Hippocampal formation (tissue), 2 donors: ENCODE measurements at places on chromosomes 13 and 19.

- DNase-seq, result no peak
Observed at GRCh38 chr13:111058796-111059506, 56.2 kb upstream of the ARHGEF7 start.

- no peak for DNase-seq
Observed at GRCh38 chr13:28557725-28558520, 63.0 kb upstream of the FLT1 start.

DNA sequence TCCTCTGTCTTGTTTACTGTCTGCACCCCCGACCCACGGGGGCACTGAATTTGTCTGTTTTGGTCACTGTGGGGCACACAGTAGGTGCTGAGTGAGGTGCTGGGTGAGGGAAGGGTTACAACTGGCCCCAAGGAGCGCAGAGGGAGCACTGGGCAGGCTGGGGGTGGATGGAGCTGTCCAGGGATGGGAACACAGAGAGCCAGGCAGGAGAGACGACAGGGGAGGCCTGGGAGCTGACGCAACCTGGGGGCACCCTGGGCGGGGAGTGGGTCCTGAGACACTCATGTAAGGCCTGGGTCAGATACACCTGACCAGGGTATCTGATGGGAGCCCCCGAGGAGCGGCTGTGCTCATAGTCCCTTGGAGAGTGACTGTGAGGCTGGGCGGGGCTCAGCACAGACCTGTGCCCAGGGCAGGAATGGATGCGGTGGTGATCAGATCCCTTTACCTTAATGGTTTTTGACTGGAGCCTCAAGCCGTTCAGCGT, 24.8 kb downstream of the ELAVL1 start:
- no peak for DNase-seq

DNA sequence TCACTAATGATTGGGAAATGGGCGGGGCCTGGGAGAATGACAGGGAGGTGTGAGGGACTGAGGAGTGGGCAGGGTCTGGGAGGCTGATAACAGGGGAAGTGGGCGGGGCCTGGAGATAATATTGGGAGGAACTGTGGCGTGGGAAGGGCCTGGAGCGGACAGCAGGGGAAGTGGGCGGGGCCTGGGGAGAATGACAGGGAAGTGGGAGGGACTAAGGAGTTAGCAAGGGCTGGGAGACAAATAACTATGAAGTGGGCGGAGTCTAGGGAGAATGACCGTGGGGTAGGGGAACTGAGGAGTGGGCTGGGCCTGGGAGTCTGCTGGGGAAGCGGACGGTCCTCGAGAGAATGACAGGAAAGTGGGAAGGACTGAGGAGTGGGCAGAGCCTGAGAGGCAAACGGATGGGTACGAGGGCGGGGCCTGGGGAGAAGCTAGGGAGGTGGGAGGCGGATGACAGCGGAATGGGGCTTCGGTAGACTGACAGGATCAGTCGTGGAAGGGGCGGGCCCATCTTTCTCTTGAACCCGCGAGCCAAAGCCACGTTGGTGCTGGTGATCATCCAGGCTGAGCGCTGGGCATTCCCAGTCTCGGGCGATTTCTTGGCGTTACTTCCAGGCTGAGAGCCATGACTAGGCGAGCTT, 14.0 kb upstream of the TUBB4A start:
- DNase-seq, result peak; percentile 93

DNA sequence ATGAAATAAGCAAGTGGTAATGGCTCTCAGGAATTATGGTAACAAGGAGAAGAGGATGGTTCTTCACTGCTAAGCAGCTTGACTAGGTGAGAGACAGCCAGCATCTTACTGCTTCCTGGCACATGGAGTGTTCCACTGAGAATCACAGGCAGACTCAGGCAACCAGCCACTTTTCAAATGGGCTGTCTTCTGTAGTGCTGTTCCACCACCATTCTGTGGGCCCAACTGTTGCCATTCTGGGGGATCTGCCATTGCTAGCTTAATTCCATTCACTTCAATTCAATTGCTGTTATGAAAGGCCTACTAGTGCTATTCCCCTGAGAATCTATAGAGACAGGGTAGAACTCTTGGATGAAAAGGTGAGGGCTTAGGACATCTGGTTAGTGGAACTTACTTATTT, 341.9 kb downstream of the KCNRG start:
- no peak for DNase-seq

- DNase-seq, result no peak
Observed at GRCh38 chr19:31127134-31127967, 221.9 kb downstream of the TSHZ3 start.

GRCh38 chr13:103299079-103299478, 232.9 kb upstream of the SLC10A2 start:
- DNase-seq, result no peak

DNA sequence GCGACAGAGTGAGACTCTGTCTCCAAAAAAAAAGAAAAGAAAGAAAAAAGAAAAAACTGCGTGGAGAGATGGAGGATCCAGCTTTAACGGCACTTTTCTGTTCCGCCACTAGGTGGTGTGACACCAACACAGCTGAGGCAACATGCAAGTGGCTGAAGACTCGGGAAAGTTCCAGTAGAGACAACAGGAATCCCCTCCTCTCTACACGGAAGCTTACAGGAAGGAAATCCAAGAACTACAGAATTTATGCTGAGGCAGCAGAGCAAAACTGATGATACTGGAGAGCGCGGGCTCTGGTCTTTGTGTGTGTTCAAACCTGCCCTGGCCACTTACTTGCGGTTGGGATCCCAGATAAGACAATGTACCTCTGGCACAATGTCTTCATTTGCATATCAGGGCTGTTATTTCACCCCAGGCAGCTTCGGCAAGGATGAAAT, 9.9 kb downstream of the RANBP3 start:
- DNase-seq, result peak; percentile 57

DNA sequence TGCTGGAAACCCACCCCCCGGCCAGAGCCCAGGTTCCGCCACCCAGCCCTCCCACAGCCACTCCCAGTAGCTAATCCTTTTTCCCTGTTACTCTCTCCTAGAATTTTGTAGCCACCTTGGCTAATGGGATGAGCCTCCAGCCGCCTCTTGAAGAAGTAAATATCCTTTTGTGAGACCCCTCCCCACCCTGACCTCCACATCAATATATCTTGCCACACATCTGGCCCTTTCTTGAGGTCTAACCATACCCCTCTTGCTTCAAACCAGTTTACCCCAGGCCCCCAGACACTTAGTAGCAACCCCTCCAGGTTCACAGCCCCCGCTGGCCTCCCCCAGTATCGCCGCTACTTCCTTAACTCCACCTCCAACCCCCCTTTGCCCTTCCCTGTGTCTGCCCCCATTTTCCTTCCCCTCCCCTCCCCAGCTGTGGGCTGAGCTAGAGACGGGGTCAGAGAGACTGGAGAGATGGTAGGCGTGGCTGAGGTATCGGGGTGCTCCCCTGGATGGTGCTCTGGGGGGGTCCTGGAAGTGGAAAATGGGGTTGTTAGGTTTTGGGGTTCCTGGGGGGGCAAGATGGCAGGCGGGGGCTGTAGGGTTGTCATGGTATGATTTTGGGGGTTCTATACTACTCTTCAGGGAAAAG, 2.8 kb downstream of the PRMT1 start:
- DNase-seq, result no peak

DNA sequence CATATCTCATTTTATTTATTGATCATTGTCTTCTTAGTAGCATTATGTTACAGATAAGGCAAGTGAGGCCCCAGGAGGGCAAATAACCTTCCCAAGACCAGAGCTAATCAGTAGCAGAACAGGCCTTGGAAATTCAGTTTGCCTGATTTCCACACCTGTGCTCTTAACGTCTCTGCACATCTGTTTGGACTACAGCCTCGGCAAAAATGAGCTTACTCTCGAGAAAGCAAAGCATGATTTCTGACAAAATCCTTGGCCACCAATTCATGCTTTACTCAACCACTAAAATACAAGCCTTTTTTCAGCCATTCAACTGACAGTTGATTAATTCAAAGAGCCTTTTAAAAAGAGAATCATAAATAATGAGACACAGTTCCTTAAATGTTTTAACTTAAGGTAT, 309.3 kb upstream of the HTR2A start:
- DNase-seq, result no peak

GRCh38 chr19:21430675-21431074, 33.7 kb downstream of the ZNF493 start:
- no peak for DNase-seq

DNA sequence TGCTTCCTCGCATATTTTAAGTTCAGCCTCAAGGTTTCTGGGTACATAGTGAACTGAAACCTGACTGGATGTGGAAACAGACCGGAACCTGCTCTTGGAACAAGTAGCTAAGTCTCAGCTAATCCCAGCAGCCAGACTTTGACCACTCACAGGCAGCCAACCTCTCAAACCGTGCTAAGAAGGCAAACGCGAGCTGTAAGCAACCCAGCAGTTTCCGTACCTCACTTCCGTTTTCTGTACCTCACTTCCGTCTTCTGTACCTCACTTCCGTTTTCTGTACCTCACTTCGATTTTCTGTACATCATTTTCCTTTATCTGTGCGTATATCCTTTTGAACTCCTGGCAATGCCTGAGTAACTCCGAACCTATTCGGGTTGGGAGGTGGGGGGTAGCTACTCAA, 96.8 kb downstream of the SUCLA2 start:
- DNase-seq, result no peak
